ENCODE measurements at places on chromosomes 6 and 20.

DNA sequence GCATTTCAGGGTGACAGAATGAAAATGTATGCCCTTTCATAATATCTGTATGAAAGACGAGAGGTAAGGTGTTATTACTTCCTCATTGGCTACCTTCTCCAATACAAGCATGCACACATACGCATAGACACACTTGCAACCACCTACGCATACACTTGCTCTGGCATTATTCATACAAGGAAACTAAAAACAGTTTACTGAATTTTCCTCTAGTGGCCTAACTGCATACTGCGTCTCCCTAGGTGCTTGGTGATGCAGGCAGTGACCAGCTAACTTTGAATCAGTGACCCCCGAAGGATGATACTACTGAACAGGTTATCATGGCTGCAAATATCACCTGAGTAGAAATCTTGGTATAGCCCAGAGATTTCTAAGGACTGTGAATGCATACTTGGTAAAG, 593.1 kb downstream of the PKHD1 start:
- peak; percentile 94 for ATAC-seq

DNA sequence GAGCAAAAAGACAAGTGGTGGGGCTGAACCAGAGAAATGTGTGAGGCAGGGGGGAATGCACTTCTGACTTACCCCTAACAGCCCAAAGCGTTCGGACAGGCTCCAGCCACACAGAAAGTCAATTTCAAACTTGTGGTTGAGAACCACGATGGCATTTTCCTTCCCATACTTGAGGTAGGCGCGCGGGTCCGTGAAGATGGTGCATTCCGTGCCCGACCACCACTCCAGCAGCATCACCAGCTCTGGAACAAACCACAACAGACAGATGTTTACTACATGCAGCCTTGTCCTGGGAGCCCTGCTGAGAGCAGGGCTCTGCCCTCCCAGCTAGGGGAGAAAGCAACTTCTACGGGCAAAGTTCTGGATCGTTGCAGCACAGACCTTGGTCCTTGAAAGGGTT, 107.7 kb downstream of the AGPAT4 start:
- ATAC-seq, result no peak

DNA sequence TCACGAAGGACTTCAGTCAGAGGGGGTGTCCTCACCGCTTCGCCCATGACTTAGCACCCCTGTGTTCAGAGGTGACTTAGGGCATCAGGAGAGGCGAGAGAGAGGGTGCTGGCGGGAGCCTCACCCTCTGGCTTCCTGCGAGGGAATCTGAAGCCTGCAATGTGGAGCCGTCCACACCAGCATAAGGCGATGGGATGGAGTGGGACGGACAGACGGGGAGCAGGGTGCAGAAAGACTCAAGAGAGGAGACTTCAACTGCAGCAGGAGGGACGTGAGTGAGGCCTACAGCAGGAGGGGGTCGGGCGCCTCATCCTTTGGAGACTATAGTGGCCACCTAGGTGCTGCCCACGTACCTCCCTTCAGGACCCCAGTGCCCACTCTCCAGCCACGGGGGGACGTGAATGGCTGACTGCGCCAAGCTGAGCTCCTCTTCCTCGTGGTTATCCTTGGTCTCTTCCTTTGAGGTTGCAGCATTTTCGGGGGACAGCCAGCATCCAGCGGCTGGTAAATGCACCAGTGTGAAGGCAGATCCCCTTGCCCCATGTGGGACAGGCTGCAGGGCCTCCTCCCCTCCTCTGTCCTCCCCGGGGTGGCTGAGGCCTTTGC, 26.9 kb upstream of the MLN start:
- no peak for ATAC-seq

DNA sequence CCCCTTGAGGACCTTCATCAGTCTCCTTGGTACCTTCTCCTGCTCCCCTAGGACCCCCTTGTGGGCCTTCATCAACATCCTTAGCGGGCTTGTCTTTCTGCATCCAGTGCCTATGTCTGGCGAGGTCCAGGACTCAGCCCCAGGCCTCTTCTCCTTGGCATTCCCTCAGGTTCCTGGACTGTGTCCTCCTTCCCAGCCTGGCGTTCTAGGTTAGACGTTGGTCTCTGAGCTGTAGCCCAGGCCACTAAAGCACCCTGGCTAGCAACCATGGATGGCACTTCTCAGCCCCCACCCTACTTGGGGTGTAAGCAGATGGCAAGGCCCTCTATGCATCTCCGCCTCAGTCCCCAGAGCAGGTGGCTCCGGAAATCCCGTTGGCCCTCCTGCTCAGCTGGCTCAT, 51.5 kb upstream of the NNAT start:
- ATAC-seq, result no peak

GRCh38 chr6:34832942-34833341, 41.1 kb downstream of the BLTP3A start:
- no peak for ATAC-seq

GRCh38 chr20:35657271-35657670, 7.4 kb downstream of the CPNE1 start:
- no peak for ATAC-seq

DNA sequence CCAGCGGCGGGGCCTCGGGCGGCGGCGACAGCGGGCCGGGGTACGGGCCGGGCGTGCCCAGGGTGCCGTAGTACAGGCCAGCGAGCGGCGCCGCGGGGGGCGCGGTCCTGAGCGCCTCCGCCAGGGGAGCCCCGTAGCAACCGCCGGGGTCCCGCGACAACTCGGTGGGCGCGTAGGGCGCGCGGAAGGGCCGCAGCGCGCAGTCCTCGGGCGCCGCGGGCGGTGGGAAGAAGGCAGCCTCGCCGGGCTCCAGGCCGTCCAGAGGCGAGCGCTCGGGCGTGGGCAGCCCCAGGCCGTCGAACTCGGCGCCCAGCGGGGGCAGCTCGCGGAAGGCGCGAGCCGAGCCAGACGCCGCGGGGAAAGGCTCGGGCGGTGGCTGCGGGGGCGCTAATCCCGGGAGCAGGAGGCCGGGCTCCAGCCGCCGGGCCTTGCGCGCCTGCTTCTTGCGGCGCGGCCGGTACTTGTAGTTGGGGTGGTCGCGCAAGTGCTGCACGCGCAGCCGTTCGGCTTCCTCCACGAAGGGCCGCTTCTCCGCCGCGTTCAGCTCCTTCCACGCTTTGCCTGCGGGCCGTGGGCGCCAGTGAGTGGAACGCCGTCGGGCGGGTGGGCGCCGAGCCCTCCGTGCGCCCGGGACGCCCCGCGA, 916 bp downstream of the SOX18 start:
- ATAC-seq, result no peak

DNA sequence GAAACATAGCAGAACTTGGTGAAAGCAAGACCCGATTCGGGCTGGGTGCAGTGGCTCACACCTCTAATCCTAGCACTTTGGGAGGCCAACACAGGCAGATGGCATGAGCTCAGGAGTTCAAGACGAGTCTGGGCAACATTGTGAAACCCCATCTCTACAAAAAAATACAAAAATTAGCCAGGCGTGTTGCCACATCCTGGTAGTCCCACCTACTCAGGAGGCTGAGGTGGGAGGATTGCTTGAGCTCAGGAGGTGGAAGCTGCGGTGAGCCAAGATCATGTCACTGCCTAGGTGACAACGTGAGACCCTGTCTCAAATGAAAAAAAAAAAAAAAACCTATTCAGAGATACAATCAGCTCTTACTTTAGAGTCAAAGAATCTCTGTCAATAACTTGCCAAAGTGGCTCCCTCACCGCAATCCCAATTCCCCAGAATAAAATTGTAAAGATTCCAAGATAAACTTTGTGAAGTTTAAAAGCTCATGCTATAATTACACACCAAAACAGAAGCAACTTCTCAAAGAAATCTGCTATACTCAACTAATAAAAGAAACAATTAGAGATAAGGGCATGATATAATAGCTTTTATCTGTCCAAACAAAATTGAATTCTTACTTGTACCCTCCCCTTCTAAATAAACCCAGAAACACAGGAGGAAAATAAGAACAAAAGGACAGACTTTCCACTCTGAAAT, 33.6 kb downstream of the CDK19 start:
- no peak for ATAC-seq

- ATAC-seq, result peak; percentile 58
Measured at GRCh38 chr6:148177589-148178233, 164.9 kb upstream of the SASH1 start.

- no peak for ATAC-seq
Measured at GRCh38 chr6:18266523-18266912, 2.2 kb upstream of the DEK start.

DNA sequence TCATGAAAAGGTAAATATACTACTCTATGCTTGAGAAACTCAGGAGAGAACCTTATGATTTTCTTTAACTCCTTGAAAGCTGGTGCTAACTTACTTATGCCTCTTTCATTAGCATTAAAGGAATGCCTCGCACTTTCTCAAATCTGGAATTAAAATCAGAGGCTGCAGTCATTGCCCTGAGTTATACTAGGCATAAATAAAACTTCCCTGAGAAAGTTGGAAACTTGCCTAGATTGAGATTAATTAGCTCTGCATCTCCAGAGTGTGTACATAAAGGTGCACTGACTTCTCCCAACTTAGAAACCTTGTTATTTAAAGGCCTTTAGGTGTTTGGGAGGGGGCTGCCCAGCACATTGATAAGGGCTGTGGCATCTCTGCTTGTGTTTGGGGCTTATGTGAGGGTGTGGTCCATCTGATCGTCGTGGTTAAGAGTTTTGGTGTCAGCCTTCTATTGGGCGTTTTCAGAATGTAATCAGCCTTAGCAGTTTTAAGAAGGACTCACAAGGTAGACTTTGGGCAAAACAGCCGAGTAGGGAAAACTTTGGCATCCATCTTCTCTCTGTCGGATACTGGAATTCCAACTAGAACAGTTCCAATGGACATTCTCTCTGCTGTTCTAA, 32.1 kb upstream of the CCN6 start:
- no peak for ATAC-seq

GRCh38 chr6:7615611-7616383, 25.8 kb downstream of the SNRNP48 start:
- ATAC-seq, result peak; percentile 55

DNA sequence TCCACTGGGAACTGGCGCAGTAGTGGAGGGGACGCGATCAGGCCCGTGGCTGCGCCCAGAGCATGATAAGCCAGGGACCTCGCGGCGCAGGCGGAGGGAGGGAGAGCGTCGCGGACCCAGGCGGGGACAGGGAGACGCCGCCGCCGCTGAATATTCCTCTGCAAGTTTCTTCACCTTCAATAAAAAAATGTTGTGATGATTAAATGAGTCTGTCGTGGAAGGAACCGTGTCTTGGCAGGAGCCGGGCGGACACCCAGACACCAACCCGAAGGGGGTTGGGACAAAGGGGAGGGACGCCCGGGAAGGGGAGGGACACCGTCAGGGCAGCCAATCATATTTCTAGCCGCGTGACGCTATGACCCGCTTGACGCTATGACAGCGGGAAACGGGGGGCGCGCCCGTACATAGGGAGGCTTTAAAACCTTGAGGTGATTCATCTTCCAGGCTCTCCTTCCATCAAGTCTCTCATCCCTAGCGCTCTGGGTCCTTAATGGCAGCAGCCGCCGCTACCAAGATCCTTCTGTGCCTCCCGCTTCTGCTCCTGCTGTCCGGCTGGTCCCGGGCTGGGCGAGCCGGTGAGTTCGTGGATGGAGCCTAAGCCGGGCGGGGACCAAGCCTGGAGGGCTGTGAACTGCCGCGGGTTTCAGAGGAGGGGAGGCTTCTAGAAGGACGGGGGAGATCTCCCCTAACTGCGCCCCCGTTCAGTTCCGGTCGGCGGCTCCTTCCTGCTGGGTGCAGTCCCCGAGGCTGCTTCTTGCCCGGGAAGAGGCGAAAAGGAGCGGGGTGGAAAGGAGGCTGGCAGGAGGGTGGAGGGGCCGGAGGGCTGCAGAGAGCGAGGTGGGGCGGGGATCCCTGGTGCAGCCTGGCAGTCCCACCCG, at the start of gene ULBP2:
ULBP2 (plus strand) TSS at position 432 of the 878 bp plus-strand sequence; CDS start at position 491, 59 bp downstream.
- peak; percentile 97 for ATAC-seq

DNA sequence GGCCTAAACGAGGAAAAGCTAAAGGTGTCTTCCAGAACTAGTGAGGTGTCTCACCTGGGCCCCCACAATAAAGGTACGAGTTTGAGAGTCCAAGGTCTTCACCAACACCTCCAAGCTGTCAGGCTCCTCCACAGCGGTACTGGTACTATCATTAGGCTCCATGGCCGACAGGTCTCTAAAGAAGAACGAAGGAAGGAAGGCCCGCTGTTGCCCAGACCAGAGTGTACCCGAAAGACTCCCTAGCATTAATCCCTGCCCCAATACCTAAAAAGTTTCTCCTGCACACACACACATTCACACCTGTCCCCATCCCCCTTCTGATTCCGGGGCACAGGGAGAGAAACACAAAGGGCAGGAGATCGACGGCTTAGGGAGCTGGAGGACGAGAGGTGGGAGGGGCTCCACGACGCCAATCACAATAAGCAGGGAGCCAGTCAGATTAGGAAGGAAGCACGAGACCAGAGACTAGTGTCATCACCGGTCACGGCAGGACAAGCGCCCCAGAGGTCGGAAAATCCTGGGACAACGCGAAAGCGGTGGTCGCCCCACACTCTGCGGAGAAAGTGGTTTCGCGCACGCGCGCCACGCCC, 764 bp downstream of the BAG6 start:
- peak; percentile 74 for ATAC-seq

DNA sequence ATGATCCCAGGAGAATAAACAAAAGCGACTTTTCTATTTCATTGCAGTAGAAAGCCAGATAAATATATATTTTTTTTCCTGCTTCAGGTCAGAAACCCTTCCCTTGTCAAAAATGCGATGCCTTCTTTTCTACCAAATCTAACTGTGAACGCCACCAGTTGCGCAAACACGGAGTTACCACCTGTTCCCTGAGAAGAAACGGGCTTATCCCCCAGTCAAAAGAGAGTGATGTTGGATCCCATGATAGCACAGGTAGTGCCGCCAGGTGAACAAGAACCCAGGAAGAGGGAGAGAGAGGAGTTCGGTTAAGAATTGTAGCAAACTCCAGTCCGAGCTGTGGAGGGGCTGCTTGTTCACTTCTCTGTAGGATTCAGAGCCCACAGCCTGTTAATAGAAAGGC, 72.6 kb downstream of the SSR1 start:
- no peak for ATAC-seq

DNA sequence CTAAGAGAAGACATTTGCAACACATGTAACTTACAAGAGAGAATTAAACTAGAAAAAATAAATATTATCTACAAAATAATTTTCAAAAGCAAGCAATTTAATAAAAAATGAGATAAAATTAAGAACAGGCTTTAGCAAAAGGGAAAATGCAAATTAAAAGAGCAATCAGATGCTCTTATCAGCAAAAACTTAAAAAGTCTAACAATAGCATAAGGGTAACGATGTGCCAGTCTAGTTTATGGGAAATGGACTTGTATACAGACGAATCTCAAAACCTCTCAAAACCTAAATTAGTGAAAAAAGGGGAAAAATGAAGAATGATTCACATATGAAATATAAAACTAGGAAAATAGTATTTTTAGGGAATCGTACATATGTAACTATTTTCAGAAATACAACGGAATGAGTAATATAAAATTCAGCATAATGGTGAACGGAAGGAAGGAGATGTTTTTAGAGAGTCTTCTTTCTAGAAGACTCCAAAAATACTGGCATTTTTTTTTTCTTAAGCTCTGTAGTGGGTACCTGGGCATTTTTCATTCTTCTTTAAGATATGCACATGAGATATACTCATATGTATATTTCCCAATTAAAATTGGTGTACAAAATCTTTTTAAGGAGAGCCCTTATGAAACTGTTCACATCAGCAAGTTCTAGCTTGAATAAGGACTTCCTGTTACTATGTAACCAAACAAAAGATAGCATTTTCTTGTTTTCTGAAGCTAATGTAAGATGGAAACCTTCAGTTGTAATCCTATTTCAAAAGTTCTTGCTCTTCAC, 927 bp upstream of the MANEA start:
- peak; percentile 22 for ATAC-seq

- peak; percentile 10 for ATAC-seq
Measured at GRCh38 chr20:6768228-6769140, 998 bp downstream of the BMP2 start.

GRCh38 chr6:7730784-7731227, 4.9 kb downstream of the BMP6 start:
- peak; percentile 70 for ATAC-seq
